ENCODE measurements at places on chromosomes 13 and 19.
A peak's percentile ranks its signal among the peaks of the same experiment; 100 is the strongest.

DNA sequence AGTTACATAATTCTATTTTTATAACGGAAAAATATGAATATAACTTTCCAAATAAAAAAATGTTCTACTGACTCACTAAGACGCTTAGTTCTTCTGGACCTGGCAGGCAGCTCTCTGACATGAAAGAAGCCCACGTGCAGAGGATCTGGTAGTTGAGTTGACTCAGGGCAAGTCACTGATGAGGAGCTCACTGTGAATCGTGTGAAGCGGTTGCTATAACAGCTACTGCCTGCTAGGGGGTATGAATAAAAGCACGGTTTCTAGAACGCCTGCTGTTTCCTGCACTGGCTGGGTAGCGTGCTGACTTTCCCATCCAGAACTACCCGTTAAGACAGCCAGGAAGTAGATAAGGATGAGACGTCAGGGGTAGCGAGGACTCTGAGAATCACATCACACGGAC lies 54.7 kb upstream of the WASF3 start:
- peak; percentile 16 for DNase-seq

GRCh38 chr19:32869369-32869965 lies at the start of gene SLC7A9:
SLC7A9 (minus strand) TSS chr19:32869767; CDS start chr19:32868534, 1,233 bp downstream.
- no peak for DNase-seq

DNA sequence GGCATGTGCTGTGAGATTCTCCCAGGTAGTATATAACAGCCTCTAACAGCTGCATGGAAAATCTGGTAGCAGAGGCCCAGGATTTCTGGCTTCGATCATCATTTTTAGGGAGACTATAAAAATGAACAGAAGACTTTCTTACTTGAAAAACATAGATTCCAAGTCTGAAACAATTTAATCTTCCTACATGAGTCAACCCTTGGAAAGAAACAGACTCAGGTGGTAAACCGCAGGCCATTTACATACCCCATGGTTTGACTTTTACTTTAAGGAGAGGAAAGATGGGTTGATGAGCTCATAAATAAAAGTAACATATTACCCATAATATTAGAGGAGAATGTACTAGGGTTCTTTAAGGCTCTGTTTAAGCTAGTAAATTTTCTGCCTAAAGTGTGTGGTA lies 121.6 kb downstream of the CYSLTR2 start:
- no peak for DNase-seq

- no peak for DNase-seq
Observed at GRCh38 chr13:67275351-67275960, 45.3 kb upstream of the PCDH9 start.

GRCh38 chr19:35751839-35752745 lies 3.7 kb downstream of the LIN37 start:
- DNase-seq: no peak

DNA sequence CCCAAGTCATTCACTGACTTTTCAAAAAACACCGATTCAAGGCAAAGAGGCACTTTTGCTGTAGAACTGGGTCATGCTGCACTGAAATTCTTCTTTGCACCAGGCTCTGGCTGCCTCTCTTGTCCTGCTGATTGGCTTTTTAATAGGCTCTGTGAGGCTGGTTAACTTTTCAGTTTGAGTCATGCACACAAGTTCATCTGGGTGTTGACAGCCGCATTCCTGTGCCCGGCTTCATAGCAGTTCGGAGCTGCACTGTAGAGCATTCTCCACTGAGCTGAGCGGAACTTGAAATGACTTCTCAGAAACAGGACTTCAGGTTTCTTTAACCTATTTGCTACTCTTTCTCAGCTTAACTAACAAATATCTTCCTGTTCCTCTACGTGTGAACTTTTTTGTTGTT lies 978.3 kb downstream of the UQCRFS1 start:
- no peak for DNase-seq

DNA sequence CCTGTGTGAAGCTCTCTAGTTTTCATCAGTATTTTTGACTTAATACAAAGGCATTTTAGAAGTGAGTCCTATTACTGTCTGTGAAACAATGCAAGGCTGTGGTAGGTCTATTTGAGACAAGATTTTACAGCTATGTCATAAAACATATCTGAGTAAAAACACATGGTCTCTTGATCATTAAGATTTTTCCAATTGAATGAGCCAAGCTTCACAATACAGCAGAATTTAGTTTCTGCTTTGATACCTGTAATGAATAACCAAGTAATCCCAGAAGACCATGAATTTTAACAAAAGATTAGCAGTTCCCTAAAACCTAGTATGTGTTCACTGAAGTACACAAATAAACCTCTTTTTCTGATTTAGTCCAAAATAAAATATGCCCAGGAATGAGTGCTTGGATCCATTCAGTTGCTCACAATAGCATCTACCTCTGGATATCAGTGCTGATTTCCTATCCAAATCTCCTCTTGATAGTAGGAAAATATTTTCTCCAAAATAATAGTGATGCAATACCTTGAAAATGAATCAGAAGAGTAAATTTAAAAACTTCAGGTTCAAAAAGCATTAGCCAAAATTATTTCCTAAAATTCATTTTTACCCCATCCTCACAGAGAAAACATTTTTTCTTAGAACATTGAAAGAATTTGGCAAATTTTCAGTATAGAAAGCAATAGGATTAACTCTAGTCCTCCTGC lies 533.5 kb upstream of the SGCG start:
- DNase-seq: no peak

DNA sequence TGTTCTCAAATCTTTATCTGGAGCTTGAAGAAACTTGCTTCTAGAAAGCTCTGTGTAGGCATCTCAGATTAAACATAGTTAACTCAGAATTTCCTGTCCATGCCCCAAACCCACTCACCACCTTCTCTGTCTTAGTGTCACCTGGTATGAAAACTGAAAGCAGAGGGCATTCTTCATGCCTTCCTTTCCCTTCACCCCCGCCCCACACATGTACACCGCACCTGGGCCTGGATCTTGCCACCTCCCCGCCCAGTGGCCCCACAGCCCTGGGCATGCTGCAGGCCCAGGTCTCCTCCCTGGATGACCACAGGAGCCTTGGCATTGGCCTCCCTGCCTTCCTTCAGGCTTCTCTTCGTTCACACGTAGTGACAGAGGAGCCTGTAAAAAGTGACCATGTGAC lies 15.8 kb downstream of the CFAP97D2 start:
- peak; percentile 5 for DNase-seq

DNA sequence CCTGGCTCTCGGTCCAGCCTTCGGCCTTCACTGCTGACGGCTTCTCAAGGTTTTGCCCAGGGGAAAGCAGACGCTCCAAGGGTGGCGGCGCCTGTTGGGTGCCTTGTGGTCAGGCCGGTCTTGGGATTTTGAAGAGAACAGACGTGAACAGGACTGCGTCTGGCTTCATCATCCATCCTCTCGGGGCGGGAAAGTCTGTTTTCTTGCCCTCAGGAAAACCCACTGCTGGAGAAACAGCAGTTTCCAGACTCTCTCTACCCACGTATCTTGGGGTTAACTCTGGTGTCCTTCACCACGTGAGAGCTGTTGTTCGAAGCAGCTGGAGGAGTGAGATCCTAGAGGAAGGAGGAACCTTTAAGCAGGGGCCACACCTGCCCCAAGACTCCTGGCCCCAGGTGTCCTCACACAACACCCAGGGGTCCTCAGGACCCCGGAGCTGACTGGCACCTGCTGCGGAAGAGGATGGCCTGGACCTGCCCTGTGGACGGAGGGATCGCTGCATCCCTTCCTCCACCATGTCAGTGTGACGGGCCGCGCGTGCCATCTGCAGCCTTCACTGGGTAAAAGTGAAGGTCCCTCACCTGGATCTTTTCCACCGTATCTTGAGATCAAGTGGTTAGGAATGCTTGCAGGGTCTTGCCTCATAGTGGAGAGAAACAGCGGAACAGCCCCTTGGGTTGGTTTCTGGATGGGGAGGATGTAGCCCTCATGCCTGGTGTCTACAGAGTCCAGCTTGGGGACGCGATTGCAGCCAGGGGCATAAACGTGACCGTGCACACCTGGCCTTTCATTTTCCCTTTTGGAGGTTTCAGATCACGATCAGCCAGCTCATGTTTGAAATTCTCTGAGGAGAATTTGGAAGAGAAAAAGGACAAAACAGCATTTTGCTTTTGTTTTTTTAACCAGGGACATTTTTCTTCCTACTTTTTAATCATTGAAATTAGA lies 69.5 kb upstream of the MCF2L start:
- no peak for DNase-seq

DNA sequence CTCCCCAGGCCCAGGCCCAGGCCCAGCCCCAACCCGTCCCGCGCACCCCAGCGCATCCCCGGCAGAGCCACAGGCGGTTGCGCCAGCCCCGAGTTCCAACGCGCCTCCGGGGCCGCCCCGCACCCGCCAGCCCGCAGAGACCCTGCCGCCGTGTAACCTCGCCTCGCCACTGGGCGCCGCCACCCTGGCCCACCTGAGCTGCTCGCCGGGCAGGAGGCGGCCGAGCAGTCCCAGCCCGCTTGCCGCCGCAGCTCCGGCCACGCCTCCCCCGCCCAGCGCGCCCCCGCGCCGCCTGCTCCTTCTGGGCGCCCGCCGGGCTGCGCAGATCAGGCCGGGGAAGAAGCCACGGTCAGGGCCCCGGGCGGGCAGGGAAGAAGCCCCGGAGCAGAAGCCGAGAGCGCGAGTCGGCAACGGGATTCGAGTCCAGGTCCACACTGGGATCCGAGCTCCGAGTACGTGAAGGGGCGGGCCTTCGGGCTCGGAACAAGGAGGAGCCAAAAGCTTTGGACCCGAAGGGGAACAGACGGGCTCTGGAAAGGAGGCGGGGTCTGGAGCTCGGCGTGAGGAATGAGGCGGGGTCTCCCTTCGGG lies at the start of gene MBOAT7:
MBOAT7 (minus strand) TSS at position 436 of the 590 bp plus-strand sequence. CDS start 1,072 bp downstream, outside the sequence.
- no peak for DNase-seq

DNA sequence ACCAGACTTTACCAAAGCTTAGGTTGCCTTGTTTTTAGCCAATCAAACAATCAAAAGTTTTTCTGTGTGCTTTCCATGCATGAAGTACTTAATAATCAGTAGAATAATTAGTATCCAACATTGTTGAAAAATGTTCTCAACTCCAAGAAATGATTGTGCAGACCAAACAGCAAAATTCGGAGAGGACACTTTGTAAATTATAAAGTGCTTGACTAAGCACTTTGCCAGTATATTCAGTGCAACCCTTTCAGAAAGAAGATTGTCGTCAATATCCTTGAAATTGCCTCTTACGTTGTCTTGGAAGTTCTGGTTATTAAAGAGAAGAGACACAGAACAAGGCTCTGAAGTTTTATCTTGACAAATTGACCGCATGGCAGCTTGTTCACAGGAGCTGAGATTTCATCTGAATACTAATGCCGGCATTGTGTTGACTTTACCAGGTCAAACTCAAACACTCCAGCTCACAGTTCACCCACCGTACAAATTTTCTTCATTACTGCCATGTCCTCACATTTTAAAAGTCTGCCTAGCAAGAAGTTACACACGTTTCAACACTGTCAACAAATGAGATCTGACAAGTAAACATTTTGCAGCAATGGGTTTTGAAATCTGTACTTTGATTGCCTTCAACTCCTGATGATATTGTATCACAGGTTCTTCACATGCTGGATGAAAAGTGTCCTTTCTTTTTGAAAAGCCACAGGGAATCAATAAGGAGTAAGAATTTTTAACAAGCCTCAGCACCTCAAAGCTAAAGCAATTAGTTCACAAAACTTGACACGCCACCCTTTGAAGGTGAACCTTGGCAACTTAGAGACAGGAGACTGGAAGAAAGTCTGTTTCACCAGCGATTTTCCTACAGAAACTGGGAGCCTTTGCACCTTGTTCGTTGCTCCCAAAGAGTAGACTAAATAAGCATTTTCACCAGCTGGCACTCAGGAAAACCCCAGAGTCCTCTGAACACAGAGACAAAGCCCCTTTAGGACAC lies 150.9 kb downstream of the RFC3 start:
- DNase-seq: no peak

- DNase-seq: no peak
Observed at GRCh38 chr19:10271543-10272086, 695 bp downstream of the ICAM1 start.

- no peak for DNase-seq
Observed at GRCh38 chr13:37944869-37945442, 75.4 kb upstream of the TRPC4 start.

DNA sequence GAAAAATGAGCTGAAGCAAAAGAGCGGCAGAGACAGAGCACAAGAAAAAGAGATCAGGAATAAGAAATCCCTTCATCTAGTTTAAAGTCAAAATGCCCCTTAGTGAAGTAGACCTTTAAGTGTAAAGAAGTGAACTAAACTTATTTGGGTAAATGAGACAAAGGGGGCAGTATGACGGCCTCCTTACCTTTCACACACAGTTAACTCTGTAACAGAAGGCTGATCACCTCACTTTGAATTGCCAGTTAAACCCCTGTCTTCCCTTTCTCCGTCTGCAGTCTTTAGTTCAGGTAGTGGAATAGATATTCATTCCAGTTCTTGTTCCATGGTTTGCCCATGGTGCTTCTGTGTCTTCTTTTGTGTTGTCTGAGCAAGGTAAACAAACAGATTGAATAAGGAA lies 1029.8 kb downstream of the DIAPH3 start:
- DNase-seq: no peak

DNA sequence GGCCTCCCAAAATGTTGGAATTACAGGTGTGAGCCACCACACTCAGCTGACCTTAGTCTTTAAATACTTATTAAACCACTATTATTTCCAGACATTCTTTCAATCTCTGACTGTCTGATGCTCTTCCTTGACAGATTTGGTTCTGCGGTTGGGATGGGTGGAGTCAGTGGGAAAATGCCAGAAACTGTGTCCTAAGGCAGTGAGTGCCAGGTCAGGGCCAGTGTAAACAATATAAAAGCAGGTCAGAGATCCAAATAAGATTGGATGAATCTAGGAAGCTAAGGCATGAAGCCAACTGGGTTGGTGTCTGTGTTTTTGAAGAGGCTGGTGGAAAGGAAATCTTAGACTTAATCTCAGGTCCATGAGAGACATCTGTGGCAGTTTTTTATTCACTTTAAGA lies 74.7 kb downstream of the KLF5 start:
- DNase-seq: no peak

GRCh38 chr19:1211494-1212234 lies 6.1 kb downstream of the STK11 start:
- no peak for DNase-seq

DNA sequence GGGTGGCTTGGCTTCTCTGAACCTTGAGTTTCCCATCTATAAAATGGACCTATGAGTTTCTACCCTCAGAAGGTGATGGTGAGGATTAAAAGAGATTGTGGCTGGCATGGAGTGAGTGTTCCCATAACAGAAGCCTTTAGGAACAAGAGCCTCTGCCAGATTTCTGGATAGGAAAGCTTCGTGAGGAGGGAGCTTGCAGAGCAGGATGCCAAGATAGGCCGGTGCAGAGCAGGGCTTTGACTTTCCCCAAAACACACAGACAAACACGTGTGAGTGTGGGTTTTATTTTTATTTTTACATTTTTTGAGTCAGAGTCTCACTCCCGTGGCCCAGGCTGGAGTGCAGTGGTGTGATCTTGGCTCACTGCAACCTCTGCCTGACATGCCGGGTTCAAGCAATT lies 3.7 kb upstream of the CNN1 start:
- DNase-seq: no peak

GRCh38 chr13:102667023-102667422 lies 27.8 kb downstream of the METTL21C start:
- no peak for DNase-seq

- DNase-seq: no peak
Observed at GRCh38 chr13:114118086-114118485, 14.3 kb downstream of the RASA3 start.
